Right renal pelvis (tissue), 4 donors: ENCODE measurements at places on chromosomes 1 and 21.

GRCh38 chr1:158286941-158287346 is 2.8 kb upstream of the CD1C start:
- DNase-seq: no peak

GRCh38 chr1:7516341-7516740 is 254.8 kb upstream of the VAMP3 start:
- no peak for DNase-seq

DNA sequence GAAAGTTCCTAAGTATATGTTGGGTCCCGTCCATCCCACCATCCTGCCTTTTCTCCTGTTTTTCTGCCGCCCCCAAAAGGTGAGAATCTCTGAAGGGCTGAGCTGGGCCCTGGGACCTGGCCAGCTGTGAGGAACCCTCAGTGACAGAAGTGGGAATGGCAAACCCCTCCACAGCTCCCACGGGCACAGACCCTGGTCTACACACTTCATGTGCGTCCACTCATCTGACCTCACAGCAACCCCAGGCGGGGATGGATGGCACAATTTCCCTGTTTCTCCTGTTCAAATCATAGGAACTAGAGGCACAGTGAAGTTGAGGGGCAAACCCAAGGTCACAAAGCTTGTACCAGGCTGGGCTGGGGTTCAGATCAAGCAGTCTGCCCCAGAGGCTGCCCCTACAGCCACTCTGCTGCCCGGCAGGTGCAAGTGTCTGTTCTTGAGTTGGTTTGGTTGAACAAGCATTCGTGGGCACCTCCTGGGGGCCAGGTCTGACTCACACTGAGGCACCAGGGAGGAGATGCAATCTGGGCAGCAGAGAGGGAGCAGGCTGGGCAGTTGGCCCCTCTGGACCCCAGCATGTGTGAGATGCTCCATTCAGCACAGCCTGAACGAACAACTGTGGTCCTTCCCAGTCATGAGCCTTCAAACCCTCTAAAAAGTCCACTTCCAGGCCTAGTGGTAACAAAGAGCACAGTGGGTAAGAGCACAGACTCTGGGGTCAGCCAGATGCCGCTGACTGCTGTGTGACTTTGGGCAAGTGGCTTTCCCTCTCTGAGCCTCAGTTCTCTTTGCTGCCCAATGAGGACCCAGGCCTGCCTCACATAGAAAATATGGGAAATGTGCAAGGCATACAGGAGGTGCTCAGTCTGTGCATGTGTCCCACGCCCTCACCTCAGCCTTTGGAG is 4.0 kb downstream of the EDN2 start:
- no peak for DNase-seq

DNA sequence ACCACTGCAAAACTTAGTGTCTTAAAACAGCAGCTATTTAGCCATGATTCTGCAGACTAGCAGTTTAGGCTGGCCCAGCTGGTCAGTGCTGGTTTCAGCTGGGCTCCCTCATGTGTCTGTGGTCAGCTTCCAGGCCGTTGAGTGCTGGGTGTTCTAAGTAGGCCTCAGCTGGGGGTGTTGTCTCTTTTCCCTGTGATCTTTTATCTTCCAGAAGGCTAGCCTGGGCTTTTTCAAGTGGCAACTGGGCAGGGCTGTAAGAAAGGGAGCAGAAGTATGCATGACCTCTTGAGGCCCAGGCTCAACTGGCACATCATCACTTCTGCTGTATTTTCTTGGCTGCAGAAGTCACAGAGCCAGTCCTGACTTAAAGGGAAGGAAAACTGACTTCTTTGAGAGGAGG is 136.1 kb downstream of the KIF26B start:
- no peak for DNase-seq

DNA sequence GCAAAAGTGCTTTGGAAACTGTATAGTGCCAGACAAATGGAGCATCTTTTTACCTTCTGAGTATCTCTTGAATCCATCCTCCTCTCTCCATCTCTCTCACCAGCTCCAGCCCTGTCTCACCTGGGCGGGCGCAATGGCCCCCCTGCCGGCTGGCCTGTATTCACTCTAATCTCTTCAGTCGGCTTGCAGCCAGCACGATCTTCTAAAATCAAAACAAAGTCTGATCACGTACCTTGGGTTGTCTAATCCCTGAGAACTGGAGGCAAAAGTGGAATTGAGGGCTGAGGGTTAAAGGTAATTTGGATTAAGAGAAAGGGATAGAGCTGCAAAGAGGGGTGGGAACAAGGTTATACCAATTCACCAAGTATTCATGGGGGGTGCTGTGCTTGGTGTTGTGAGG is 46.0 kb upstream of the LRRN2 start:
- DNase-seq: no peak

- no peak for DNase-seq
Measured at GRCh38 chr1:153577624-153578051, 12.0 kb upstream of the S100A2 start.
